ENCODE measurements at places on chromosomes 1 and 21.

- DNase-seq, result no peak
Measured at GRCh38 chr21:25422610-25423608, 184.4 kb downstream of the MRPL39 start.

DNA sequence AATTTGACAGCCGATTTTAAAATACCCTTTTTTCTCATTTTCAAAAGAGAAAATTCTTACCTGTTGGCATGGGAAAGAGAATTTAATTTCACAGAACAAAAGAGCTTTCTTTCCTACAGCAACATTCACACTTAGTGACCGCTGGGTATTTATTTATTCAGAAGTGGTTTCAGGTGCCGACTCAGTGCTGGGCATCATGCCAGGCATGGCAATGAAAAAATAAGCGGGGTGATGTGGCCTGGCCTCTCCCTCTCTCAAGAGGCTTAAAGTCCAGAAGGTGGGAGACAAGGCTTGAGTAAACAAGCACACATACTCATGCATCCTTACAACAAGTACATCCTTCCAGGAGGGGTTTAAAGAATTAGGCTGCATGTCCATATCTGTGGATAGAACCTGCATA is 4.1 kb upstream of the PCP4 start:
- DNase-seq, result no peak

GRCh38 chr1:101121504-101121903 is 95.9 kb upstream of the DPH5 start:
- DNase-seq, result no peak

DNA sequence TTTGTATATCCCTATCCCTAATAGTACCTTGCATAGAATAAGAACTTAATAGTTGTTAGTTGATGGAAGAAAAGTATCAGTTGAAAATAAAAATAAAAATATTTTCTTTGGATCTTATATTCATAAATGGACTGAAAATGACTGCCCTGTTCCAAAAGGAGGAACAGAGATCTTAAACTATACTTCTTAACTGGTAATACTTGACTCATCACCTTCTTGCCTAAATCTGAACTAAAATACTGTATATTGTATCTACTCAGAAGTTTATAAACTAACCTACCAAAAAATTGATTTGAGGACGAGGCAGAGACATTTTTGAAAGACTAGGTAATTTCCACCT is 178.8 kb downstream of the SYT2 start:
- no peak for DNase-seq

GRCh38 chr1:214316593-214316992 is 35.6 kb downstream of the SMYD2 start:
- peak; percentile 89 for DNase-seq

DNA sequence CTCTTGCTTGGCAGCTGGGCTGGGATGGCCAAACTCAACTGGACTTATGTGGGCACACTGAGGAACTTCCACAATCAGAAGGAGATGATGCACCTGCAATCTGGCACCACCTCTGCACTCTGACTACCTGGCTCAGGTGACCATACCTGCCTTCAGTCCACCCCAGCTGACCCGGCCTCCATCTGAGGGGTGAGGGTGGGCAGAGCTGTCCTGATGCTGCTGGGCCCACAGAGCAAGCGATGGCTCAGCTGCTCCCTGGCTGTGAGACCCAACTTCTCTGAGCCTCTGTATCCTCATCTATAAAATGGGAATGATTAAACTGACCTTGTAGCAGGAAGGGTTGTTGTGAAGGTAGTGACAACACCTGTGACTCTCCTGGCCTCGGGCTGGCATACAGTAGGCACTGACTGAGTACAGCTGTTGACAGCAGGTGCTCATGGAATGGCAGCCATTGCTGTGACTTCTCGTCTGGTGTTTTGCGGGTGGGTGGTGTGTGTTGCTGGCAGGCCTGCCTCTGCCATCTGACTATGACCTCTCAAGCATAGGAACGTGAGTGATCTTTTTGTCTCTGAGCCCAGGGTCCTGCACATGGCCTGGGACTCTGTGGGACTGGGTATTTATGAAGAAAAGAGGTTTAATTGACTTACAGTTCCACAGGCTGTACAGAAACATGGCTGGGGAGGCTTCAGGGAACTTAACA is 438.5 kb downstream of the PTPRU start:
- no peak for DNase-seq

GRCh38 chr1:24919791-24920532 is 10.1 kb downstream of the RUNX3 start:
- no peak for DNase-seq

- no peak for DNase-seq
Measured at GRCh38 chr1:31951276-31951675, 13.1 kb upstream of the PTP4A2 start.

DNA sequence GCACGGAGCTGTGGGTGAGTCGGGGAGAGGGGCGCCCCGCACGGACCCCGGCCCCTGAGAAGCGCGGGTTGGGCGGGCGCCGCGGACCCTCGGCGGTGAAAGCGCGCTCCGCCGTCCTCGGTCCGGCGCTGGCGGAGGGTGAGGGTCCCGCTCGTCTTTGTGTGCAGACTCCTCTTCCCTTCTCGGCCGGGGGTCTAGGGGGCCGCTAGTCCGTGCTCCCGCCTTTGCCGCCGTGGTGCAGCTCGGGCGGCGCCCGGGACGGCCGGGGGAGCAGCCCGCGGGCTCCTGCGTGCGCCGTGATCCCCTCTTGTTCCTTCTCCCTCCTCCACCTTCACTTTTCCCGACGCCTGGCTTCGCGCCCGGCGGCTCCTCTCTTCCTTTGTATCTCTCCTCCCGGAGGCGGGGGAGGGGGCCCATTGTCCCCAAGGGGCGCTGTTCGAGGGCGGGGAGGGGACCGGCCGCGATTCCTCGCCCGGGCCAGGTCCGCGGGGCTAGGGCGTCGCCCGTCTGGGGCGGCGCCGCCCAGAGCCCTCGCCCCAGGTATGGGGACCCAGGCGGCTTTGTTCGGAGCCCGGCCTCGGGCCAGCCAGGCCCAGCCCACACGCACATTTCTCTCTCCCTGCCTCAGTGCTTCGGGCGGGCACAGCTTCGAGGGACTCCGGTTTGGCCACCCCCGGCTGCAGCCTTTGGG is 519 bp downstream of the FNBP1L start:
- DNase-seq, result no peak

- peak; percentile 48 for DNase-seq
Measured at GRCh38 chr1:115469703-115470476, 131.8 kb upstream of the NGF start.

DNA sequence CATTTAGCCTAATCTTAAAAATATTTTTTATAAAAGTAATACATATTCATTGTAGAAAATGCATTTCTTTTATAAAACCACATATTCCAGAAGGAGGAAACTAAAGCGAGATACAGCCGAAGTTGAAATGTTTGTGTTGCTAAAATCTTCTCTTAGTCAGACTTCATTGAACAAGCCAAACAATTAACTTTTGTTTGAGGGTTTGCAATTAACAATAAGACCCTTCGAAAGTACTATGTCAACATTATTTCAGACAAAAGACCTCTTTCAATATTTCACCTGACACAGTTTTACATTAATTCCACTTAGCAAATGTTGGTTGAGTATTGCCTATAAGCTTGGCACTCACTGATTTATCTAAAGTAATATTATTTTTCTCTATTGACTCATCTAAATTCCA is 354.0 kb upstream of the ADAMTS5 start:
- no peak for DNase-seq

- no peak for DNase-seq
Measured at GRCh38 chr1:33021567-33022431, 14.9 kb downstream of the AK2 start.

DNA sequence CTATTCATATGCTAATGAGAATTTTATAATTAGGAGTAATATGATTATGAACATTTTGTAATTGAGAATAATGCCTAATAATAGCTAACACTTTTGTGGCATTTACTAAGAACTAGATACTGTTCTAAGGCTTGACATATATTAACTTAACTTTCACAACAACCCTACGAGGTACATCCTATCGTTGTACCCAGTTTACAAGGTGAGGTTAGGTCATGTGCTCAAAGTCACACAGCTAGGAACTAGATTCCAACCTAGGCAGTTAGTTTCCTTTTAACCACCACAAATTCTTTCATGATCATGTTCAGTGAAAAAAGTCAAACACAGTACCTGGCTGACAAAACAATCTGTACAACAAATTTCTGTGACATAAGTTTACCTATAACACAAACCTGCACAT is 13.0 kb upstream of the ERRFI1 start:
- DNase-seq, result no peak

GRCh38 chr1:71862756-71863155 is 419.6 kb downstream of the NEGR1 start:
- no peak for DNase-seq

DNA sequence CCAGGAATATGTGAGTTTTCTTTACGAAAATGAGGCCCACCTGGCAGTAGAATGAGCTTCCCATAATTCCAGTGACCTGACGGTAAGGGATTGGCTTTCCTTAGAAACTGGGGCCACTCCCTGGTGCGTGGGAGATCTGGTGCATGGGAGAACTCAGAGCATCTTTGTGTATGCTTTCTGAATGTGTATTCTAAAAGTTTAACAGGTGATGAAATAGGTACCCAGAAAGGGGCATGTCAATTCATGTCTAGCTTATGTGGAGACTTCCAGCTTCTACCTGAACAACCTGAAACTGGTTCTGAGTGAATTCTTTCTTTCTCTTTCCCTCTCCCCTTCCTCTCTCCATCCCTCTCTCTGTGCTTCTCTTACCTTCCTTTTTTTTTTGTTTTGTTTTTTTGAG is 15.2 kb upstream of the FCRLA start:
- no peak for DNase-seq

Measured in iPS DF 19.7 (cell line).